ENCODE measurements at places on chromosomes 2 and 18. TPM values are rescaled to one million over a fixed set of nuclear protein-coding genes. Genes with fewer than 3 reads are reported as not detected.

Gene SOWAHC
- not detected for polyA plus RNA-seq

Gene SLC35F5
- polyA plus RNA-seq, result 1.1 TPM

Gene SNORC
- polyA plus RNA-seq, result not detected

Gene DNMT3A
- 7.3 TPM for polyA plus RNA-seq

Gene BOLL
- polyA plus RNA-seq, result not detected

Gene HOXD12
- not detected for polyA plus RNA-seq

Gene NTSR2
- polyA plus RNA-seq, result not detected

Gene CCBE1
- not detected for polyA plus RNA-seq

Gene LIMS1
- 25.9 TPM for polyA plus RNA-seq

Gene REEP1
- not detected for polyA plus RNA-seq

Gene CAD
- polyA plus RNA-seq, result 12.7 TPM

Gene GPR45
- not detected for polyA plus RNA-seq

Gene UGT1A10
- polyA plus RNA-seq, result not detected

Gene MAP4K4
- 25.5 TPM for polyA plus RNA-seq

Gene STPG4
- polyA plus RNA-seq, result 0.41 TPM

Gene MC5R
- not detected for polyA plus RNA-seq

Gene HOXD4
- not detected for polyA plus RNA-seq

Gene CNDP1
- polyA plus RNA-seq, result not detected

Gene IL18RAP
- polyA plus RNA-seq, result not detected

Gene C1GALT1C1L
- polyA plus RNA-seq, result not detected

Gene KLHL30
- not detected for polyA plus RNA-seq

Gene FAP
- not detected for polyA plus RNA-seq

Gene LRATD1
- polyA plus RNA-seq, result not detected

All from naive B cell (primary cell).